GM04503 (cell line): ENCODE measurements at places on chromosomes 5 and 9.
A peak's percentile ranks its signal among the peaks of the same experiment; 100 is the strongest.

DNA sequence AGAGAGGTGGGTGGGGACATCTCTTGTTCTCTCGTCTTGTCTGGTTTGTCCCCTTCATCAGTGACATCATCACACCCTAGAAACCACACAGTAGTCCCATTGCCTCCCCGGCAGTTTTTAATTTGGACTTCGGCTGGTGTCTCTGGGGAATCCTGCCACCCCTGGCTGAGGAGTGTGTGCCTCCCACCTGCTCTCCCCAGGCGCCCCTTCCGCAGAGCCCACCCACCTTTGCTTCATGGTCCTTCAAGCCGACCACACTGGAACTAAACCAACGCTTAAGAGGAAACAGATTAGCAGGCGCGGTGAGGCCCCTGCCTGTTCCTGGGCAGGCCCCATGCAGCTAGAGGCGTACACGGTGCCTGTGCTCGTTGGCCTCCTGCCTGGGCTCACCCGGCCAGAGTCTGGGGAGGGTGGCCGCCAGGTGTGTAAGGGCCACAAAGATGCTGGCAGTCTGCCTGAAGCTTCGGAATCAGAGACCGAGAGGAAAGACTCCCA, 107.6 kb upstream of the SPRY4 start:
- no peak for DNase-seq

GRCh38 chr5:43623048-43623680, 20.2 kb downstream of the NNT start:
- DNase-seq, result no peak

- no peak for DNase-seq
Measured at GRCh38 chr9:86674487-86674886, 272.8 kb downstream of the GAS1 start.

- DNase-seq, result no peak
Measured at GRCh38 chr9:32884482-32884881, 101.1 kb downstream of the TMEM215 start.

DNA sequence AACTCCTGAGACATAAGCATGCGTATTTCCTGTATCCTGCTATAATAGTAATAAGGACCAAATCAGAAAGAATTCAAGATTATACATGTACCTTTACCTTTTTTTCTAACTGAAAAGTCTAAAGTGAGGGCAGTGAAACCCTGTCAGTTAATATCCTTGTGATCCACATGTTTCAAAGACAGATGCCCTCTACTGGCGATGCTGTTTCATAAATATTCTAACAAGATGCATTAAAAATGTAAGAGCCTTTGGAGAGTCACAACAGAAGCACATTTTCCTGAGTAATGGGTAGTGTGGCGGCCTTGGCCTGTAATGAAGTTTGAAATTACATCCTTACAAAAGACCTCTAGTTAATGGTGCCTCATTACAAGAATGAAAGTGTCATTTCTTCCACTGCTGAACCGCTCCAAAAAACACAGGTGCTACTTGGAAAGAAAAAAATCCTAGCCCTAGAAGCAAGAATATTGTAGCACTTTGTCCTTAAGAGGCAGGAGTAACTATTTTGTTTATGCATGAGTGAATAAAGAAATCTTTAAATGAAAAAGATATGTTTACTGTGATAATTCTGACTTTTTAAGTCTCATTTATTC, 232.6 kb downstream of the EPB41L4A start:
- DNase-seq, result no peak

DNA sequence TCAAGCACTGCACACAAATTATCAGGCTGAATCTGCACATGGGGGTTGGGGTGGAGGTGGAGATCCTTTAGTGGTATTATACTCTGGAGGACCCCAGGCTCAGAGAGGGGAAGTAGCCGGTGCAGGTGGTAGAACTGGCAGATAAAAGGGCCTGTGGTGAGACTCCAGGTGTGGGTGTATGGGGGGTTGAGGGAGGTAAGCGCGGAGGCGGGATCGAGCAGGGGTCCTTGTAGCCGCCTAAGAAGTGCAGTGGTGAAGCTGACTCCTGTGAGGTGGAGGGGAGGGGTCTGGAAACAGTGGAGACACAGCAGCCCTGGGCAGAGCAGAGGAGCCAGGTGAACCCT, 841 bp downstream of the ACSL6 start:
- DNase-seq, result no peak

- no peak for DNase-seq
Measured at GRCh38 chr9:88801214-88801796, 190.0 kb upstream of the S1PR3 start.

DNA sequence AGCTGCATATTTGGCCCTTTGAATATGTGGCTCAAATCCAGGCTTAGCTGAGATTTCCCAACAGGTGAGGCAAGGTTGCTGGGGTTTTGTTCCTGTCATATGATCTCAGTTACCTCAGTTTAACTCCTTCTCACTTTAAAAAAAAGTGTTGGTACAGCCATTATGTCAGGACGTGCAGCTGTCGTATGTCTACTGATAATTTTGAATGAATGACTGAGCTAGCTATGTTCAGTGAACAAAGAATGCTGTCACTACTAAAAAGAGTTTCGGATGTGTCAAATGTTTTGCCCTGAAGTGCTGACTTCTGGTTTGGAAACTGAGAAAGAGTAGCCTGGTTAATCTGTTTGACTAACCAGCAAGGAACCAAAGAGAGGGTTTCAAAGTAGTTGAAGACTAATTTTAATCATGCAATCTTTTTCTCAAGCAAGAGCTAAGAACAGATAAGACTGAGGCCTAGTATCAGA, 106.3 kb upstream of the NR3C1 start:
- DNase-seq, result no peak

- DNase-seq, result no peak
Measured at GRCh38 chr5:14851597-14851996, 20.0 kb downstream of the ANKH start.

GRCh38 chr9:78400496-78400895, 103.6 kb downstream of the PSAT1 start:
- DNase-seq, result no peak

DNA sequence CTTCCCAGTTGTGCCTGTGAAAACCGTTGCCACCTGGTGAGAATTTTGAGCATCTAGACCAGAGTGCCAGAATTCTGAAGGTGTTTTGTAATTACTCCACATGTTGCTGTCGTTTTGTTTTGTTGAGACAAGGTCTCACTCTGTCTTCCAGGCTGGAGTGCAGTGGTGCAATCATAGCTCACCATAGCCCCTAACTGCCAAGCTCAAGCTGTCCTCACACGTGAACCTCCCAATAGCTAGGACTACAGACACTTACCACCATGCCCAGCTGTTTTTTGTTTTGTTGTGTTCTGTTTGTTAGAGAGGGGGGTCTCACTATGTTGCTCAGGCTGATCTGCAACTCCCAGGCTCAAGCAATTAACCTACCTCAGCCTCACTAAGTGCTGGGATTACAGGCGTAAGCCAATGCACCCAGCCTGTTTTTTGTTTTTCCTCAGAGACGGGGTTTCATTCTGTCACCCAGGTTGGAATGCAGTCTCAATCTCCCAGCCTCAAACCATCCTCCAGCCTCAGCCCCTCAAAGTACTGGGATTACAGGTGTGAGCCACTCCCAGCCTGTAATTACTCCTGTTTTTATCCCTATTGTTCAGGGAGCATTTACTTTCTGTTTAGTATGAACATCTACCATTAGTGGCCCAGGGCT, 121.1 kb upstream of the DMRT1 start:
- DNase-seq, result no peak

GRCh38 chr5:78407458-78407857, 47.0 kb downstream of the SCAMP1 start:
- no peak for DNase-seq

DNA sequence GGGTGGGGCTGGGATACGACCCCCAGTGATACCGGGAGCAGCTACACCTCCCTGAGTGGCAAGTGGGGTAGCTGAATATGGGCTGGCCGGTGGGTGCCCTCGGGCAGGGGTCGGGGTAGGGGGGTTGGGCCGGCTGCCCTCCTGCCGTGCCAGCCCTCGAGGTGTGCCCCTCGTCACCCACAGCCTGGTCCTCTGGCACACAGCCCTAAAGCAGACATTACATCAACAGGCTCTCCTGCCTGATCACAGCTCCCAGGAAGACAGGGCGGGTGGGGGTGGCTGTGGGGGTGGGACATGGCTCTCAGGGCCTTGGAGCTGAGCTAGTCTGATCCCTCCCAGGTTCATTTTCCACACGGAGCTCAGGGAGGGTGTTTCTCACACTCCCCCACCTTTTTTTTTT, 23.2 kb downstream of the FBXW5 start:
- no peak for DNase-seq

GRCh38 chr5:139481122-139481533, 1.4 kb downstream of the STING1 start:
- no peak for DNase-seq

- no peak for DNase-seq
Measured at GRCh38 chr5:135497971-135498636, 37.7 kb downstream of the NEUROG1 start.

DNA sequence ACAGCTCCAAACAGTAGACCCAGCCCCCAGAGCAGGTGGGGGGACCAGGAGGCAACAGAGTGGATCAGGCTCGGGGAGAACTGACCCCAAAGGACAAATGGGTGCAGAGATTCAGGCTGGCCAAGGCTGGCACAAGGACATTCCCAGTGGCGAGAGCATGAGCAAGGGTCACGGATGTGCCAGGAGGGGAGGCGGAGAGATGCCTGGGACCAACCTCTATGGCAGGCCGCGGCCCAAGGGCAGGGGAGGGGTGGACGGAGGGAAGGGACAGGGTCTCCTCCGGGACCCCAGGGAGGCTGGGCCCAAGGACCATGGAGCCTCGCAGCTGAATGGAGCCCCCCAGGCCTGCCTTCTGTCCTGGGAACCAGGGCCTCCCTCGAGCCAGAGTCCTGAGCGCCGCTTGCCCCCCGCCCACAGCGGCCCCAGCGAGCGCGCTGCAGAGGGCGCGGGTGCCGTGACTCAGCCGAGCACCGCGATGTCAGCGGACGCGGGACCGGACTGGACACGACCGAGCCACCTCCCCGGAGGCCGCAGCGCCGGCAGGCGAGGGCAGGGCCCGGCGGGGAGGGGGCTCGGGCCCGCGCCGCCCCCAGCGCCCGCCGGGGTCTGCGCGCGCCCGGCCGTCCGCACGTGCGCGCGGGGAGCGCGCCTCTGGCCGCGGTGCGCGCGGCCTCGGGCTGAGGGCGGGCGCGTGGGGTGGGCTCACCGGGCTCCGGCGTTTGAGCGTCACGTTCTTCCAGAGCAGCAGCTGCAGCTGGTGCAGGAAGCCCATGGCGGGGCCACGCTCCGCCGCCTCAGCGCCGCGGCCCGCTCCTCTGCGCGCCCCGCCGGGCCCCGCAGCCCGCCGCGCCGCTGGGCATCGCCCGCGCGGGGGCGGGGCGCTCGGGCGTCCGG, at the start of gene ABCA2:
Gene ABCA2 (minus strand): TSS at position 869 of the 894 bp plus-strand sequence. CDS start 97 bp downstream, at position 772.
- no peak for DNase-seq

DNA sequence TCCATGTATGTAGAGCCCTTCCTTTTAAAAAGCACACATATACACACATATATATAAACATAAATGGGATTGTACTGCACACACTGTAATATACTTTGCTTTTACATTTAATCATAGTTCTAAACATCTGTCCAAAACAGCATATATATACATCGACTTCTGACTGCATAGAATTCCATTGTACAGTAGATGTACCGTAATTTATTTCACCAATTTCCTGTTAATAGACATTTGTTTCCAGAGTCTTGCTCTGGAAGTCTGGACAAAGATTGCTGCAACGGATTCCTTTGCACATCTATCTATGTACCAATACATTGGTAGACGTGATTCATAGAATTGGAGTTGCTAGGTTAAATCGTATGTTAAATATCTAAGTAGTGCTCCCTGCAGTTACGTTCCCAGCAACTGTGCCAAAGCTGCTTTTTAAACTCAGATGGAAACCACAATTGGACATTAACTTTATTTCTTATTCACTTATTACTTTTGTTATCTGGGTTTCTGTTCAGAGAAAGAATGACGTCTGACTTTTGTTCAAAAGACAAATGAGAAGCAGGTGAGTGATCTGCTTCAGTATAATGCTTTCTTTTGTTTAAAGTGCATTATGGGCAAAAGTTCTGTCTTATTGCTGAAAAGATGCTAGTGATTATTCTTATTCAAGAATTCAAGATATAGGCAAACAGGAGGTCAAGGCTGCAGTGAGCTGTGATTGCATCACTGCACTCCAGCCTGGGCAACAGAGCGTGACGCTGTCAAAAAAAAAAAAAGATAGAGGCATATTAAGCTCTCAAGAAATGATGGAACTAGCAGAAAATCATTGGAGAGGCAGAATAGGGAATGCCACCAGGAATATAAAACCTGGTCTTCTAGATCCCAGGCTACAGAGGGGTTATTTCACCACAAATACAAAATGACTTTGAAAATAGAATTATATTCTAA, 138.2 kb downstream of the FGF1 start:
- DNase-seq, result no peak

DNA sequence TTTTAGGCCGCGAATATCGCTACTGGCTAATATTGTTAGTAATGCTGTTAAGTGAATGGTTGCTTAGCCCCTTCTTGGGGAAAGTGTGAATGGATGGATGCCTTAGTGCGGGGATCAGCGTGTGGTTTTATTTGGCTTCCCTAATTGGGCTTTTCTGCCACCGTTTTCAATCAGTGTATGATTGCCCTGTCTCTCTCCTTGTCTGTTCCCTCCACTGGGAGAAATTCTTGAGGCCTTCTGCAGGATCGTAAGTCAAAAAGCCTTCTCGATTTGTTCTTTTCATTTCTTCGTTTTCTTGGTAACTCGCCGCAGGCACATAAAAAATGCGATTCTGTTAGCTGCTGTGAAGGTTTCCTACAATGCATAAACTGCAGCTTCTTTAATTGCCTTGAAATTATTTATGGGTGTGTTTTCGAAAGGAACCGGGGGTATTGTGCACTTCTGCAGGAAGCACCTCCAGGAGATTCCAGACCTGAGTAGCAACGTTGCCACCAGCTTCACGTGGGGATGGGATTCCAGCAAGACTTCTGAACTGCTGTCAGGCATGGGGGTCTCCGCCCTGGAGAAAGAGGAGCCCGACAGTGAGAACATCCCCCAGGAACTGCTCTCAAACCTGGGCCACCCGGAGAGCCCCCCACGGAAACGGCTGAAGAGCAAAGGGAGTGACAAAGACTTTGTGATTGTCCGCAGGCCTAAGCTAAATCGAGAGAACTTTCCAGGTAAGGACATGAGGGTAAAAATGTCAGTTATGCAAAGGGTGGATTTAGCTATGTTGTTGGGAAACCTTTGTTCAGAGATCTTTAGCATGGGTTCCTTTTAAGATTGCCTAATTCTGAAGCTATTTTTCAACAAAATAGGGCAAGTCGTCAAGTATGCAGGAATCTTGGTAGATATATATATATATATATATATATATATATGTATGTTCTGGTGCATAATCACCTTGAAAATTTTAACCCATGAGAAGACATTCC, 700 bp downstream of the SKP2 start:
- peak; percentile 7 for DNase-seq

DNA sequence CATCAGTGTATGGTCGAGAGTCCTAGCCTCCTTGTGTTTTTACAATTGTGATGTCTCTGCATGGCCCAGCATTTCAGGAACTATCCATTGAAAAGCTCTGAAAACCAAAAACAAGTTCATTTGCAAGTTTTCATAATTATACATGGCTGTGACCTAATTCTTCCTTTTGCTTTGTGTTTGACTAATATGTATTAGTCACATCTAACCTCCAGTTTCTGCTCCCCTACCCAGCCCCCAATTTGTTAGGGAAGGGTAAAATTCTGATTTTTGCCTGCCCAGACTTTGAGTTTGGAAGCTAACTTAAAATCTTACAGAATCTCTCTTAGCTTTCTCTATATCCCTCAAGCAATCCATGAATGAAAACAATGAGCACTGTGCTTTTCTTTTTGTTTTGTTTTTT, 128.2 kb upstream of the SEMA6A start:
- DNase-seq, result no peak

- DNase-seq, result no peak
Measured at GRCh38 chr5:15463231-15463980, 36.6 kb upstream of the FBXL7 start.
